ENCODE measurements at places on chromosomes 12 and 14.
A peak's percentile ranks its signal among the peaks of the same experiment; 100 is the strongest.

GRCh38 chr12:26705851-26706250 lies 127.1 kb downstream of the ITPR2 start:
- DNase-seq: no peak

GRCh38 chr12:112716099-112717093 lies 75.2 kb upstream of the RPH3A start:
- DNase-seq: no peak

DNA sequence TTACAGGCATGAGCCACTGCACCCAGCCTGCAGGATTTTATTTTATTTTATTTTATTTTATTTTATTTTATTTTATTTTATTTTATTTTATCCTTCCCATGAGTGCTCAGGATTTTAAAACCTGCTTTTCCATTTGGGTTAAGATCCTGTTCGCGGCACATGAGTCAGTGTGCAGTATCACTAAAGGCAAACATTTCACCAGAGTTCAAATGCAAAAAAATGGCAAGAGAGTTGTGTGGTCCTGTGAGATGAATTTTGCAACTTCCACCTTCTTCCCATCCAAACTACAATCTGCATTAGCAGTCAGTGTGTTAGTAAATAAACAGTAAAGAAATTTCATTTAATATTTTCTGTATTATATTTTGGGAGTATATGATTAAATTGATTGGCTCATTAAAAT lies 29.0 kb downstream of the MOAP1 start:
- no peak for DNase-seq

- DNase-seq: no peak
Measured at GRCh38 chr12:6613015-6613775, 6.0 kb upstream of the CHD4 start.

GRCh38 chr12:46149079-46149464 lies 119.8 kb downstream of the SLC38A1 start:
- DNase-seq: no peak

DNA sequence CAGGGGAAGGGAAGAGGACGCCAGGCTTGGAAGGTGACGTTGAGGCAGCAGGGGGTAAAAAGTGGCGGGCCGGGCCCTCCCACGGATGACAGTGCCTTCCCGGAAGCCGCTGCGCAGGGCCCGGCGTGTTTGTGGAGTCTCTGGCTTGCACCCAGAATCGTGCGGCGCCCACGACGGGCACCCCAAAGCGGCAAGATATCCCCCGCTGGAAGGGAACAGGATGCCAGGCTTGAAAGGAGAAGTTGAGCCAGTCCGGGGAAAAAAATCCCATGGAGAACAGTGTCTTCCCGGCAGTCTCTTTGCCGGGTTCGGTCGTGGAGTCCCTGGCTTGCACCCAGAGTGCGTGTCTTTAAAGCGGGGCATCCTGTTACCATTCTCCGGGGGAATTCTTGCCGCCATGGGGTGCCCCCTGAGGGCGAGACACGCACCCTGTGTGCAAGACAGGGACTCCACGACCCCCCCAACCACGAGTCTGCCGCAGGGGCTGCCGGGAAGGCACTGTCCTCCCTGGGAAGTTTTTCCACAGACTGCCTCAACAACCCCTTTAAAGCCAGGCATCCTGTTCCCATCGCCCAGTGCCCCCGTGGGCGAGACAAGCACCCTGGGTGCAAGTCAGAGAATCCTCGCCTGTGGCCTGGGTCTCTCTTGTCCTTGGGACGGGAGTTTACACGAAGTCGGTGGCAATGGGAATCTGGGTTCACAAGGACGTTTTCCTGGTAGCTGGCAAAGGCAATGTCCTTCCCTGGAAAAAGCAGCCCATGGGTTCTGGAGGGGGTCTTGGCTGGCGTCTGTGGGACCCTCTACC lies 156.1 kb upstream of the ALG10B start:
- DNase-seq: no peak

DNA sequence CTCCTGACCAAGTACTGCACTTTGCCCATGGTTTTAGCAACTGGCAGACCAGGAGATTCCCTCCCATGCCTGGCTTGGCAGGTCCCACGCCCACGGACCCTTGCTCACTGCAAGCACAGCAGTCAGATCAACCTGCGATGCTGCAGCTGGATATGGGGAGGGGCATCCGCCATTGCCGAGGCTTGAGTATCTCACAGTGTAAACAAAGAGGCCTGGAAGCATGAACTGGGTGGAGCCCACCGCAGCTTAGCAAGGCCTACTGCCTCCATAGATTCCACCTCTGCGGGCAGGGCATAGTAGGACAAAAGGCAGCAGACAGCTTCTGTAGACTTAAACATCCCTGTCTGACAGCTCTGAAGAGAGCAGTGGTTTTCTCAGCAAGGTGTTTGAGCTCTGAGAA lies 479.8 kb downstream of the FUT8 start:
- no peak for DNase-seq

GRCh38 chr14:73879027-73879426 lies 7.6 kb upstream of the ZNF410 start:
- DNase-seq: no peak

DNA sequence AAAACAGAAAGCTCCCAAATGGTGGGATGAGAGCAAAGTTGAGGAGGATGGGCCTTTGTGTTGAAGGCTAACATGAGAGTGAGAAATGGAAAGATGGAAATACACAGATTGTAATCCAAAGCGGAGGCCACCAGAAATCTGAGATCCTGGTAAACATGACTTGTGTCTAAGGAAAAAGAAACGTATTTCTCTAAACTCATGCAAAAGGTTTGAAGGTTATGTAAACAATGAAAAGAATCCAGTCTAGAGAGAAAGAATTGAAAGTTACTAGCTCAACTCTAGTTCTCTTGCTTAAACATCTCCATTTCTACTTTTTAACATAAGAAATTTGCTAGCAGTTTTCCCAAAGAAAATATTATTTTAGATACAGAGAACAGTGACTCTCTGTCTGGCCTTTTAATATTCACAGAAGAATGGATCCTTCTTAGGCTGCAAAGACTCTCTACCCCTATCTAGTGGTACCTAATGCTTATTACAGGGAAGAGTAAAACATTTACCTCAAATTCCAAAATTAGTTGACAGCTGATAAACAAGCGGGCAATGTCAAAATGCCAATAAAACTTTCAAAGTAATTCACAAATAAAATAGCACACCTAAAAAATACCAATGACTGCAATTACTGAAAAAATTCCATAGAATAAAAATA lies 75.8 kb upstream of the SOX5 start:
- no peak for DNase-seq

- DNase-seq: no peak
Measured at GRCh38 chr14:77986773-77987172, 183.4 kb upstream of the NRXN3 start.

GRCh38 chr14:65302571-65303189 lies 109.8 kb upstream of the FUT8 start:
- no peak for DNase-seq

DNA sequence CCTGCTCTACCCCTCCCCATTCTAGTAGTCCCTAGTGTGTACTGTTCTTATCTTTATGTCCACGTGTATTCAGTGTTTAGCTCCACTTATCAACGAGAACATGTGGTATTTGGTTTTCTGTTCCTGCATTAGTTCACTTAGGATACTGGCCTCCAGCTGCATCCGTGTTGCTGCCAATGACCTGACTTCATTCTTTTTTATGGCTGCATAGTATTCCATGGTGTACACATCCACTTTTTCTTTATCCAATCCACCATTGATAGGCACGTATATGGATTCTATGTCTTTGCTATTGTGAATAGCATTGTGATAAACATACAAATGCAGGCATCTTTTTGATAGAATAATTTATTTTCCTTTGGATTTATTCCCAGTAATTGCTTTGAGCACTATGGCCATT lies 327.7 kb downstream of the DUSP6 start:
- DNase-seq: no peak

GRCh38 chr12:31324116-31324844 lies 1.7 kb downstream of the SINHCAF start:
- DNase-seq: peak; percentile 67

GRCh38 chr12:49983892-49984291 lies 11.1 kb downstream of the AQP6 start:
- DNase-seq: no peak

GRCh38 chr12:84033162-84033561 lies 879.4 kb downstream of the SLC6A15 start:
- DNase-seq: no peak

- DNase-seq: no peak
Measured at GRCh38 chr12:7608184-7608911, 57.4 kb downstream of the APOBEC1 start.

DNA sequence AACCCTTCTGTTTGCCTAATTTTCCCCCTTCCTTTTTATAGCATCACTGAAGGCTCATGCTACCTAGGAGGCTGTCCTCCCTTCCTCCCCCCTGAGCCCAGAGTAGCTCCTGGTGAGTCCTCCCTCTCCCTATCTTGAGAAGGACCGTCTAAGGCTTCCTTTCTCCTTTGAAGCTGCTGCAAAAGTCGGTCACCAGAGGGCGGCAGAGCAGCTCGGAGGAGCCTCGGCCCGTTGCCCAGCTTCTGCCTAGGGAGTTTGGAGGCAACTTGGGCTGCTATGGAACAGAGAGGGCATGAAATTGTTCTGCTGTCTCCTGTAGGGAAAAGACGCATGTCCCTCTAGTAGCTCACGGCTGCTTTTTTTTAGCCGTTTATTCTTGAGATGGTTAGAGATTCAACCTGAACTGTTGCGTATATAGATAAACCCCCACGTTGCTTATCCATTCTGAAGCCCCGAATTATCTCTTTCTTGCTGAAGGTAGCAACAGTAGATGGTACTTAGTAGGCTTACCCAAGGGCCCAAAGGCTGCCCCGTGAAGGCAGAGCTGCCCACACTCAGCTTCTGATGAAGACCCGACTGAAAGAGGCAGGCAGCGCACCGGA lies 5.7 kb downstream of the WNT5B start:
- DNase-seq: peak; percentile 47

DNA sequence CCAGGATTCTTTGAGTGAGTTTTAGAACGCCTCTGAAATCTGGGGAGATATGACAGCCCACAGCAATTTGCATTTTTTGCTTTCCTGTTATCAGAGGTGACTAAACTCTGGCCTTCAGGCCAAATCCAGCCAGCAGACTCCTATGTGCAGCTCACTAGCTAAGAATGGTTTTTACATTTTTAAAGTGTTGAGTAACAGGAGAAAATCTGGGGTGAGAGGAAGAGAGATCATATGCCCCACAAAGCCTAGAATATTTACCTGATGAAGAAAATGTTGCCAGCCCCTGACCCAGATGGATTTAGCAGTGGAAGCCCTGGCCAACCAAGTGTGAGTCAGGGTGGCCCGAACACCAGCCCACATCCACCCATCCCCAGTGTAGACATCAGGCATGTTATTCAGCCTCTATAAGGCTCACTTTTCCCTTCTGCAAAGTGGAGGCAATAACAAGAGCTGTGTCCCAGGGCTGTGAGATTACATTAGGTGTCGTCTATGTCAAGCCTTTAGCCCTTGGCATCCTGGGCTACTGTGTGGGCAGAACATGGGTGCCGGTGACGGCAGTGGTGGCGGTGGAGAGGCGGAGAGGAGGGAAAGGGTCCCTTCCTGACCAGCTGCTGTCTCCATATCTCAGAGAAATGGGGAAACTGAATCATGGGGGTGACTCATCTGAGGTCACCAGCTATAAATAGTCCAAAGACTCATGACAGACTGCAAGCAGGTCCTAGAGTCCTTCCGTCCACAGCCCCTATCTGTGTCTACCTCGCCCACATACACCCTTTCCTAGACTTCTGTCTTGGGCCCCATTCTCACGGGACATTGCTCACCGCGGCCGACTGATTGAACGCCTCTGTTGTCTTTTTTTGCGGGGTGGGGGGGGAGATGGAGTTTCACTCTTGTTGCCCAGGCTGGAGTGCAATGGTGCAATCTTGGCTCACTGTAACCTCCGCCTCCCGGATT lies 32.6 kb upstream of the CD9 start:
- no peak for DNase-seq

- DNase-seq: no peak
Measured at GRCh38 chr14:39016733-39017095, 86.3 kb downstream of the SEC23A start.

- DNase-seq: no peak
Measured at GRCh38 chr14:24613747-24614146, 4.3 kb upstream of the GZMH start.

GRCh38 chr12:78560633-78561032 lies 303.9 kb upstream of the SYT1 start:
- no peak for DNase-seq

DNA sequence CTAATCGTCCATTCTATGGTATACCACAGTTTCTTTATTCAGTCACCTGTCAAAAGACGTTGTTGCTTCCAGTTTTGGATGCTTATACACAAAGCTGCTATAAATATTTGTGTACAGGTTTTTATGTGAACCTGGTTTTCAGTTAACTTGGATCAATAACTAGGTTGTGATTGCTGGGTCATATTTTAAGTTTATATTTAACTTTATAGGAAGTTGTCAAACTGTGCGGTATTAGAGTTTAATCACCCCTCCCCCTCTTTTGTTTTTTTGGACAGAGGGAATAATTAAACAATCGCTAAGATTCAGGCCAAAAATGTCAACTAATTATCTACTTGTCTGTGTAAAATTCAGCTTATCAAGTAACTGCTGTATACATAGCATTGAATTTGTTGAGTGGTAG lies 34.3 kb downstream of the SCN8A start:
- DNase-seq: no peak

- no peak for DNase-seq
Measured at GRCh38 chr14:24535737-24536136, 27.7 kb upstream of the CMA1 start.

- DNase-seq: peak; percentile 49
Measured at GRCh38 chr12:48995086-48995879, 3.9 kb downstream of the DDN start.

DNA sequence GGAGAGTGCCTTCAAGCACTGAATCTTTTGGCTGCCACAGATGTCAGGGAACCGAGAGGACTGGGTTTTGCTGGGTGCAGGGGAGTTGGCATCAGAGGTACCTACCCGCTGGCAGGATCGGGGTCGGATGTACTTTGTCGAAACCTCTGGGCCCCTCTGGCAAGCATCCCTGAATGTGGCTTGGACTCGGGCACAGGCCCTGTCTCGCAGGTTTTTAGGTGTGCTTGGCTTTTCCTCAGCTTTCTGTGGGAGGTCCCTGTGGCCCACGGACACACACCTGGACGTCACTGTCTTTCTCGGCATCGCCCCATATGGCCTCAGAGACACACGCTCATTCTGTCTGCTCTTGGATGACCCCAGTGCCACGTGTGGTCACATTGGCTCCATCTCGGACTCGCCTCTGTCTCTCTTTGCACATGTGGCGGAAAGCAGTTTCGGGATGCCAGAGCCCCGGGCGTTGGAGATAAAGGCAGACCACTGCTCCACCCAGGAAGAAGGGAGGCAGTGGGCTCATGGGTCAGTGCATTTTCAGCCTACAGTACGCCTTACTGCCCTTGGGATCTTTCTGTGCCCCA lies 769.6 kb upstream of the ALG10B start:
- DNase-seq: no peak

DNA sequence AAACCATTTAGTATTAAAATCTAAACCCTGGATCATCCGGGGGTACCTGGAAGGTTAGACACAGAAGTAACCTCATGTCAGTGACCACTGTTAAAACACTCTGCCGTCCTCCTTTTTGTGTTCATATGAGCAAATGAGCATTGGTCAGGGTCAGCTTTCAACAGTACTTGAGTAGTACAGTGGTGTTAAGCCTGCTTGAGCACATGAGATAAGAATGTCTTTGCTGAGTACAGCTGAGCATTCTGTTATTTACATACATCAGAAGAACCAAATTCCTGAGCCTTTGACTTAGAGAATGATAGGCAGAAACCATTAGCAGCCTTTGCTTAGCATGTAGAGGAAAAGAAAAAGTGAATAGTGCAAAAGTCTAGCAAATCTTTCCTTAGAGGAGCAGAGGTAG lies 38.6 kb upstream of the LRTM2 start:
- DNase-seq: no peak

All from T-helper 9 cell (primary cell).